ENCODE measurements at places on chromosomes 5 and 9. TPM values are rescaled to one million over a fixed set of nuclear protein-coding genes. Genes with fewer than 3 reads are reported as not detected.

Gene C9orf153
- total RNA-seq, result not detected

Gene CREBRF
- 25.6 TPM for total RNA-seq

Gene QRFP
- not detected for total RNA-seq

- DNase-seq, result no peak
Observed at GRCh38 chr5:127649018-127649439, at the start of gene CTXN3. TSS of gene CTXN3 (plus strand) at chr5:127649082. CDS start at chr5:127657522, 8,440 bp downstream.

GRCh38 chr5:127969002-127969401 is 114.6 kb upstream of the SLC12A2 start:
- DNase-seq, result no peak

GRCh38 chr9:36213387-36213786 is 22.7 kb downstream of the CLTA start:
- no peak for DNase-seq

DNA sequence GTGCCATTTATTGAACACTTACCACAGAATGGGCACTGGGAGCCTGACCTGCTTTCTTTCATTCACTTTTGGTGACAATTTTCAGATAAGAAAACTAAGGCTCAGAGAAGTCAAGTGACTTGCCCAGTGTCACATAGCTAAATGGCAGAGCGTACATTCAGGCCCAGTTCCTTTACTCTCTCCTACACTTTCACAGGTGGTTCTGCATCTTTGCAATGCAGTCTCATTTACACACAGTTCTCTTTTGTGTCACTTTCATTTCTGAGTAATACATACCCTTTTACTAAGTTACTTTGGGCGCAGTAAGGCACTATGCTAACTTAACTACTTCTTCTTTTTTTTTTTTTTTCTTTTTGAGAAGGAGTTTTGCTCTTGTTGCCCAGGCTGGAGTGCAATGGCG is 8.3 kb downstream of the NFIL3 start:
- DNase-seq, result no peak

DNA sequence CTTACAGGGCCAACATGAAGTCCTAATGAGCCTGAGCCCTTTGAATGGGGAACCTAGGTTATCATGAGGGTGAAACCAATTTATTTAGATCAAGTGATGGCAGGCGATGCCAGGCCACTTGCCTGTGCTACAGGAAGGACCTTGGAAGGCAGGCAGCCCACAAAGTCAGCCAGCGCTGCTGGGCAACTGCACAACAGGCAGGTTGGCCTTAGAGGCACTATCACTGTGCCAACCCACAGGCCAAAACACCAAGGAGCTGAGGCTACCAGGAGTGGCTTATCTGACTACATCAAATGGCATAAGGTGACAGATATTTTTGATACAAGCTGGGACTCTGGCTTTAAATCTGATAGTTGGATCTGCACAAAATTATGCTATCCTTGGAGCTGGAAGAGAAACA is 319.1 kb downstream of the NTRK2 start:
- no peak for DNase-seq

- no peak for DNase-seq
Observed at GRCh38 chr5:180791611-180792213, 10.9 kb downstream of the MGAT1 start.
